ENCODE measurements at places on chromosomes 7 and 10. TPM values are rescaled to one million over a fixed set of nuclear protein-coding genes. Genes with fewer than 3 reads are reported as not detected.

Gene OPN1SW
- total RNA-seq, result not detected

Gene AVPI1
- 28.3 TPM for total RNA-seq

Gene MMD2
- total RNA-seq, result 21.6 TPM

Gene CTTNBP2
- total RNA-seq, result 3.4 TPM

Gene SLC26A3
- not detected for total RNA-seq

Gene SPDYE6
- 5.2 TPM for total RNA-seq

Gene PNLIPRP2
- not detected for total RNA-seq

Gene PODXL
- total RNA-seq, result 19.4 TPM
